ENCODE measurements at places on chromosomes 13 and 19.

GRCh38 chr19:58559275-58560006 is 1.0 kb upstream of the UBE2M start:
- peak; percentile 71 for DNase-seq

DNA sequence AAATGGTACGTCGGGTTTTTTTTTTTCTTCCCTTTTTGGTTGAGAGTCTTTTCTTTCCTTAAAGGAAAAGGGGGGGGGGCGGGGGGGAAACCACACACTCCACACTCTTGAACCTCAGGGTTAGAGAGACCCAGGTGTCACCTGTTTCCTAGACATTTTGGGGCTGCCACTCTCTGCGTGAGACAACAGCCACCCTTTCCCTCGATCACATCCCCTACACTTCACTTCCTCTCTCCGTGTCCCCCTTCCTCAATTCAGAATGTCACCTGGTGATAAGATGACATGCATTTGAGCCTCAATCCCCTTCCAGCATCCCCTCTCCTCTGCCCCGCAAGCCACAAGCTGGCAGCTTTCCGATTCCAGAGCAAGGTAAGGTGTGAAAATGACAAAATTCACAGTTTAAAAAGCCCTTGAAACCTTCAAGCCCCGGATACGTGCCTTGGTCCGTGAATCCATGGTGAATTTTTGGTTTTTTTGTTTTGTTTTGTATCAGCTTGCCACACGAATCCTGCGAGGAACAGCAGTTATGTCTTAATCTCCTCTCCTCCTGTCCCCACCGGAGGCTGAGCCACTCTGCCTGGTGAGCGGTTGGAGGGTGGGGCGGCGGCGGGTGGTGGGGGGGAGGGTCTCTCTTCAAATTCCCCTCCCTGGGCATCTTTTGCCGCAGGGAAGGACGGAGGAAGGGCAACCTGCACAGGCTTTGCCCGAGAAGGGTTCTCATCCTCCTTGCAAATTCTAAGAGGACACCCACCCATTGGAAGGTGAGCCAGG is 4.2 kb downstream of the PTPRS start:
- no peak for DNase-seq

DNA sequence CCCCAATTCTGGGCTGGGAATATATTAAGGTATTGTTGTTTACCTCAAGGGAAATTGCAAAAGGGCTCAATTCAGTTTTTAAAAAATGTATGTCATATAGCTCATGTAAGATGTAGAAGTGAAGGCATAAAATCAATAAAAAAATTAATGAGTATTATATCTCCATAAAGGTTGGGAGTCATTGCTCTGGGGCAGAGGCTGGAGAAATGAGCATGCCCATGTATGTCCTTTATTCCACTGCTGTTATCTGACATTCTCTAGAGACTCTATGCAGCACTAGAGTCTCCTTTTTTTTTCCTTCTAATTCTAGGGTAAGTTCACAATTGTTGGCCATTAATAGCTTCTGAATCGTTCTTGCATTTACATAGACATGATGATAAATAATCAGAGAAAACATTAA is 394.8 kb downstream of the KLF12 start:
- DNase-seq: no peak

GRCh38 chr19:18304458-18305310 is 18.2 kb downstream of the LSM4 start:
- DNase-seq: peak; percentile 59

GRCh38 chr13:60384911-60385310 is 12.1 kb upstream of the TDRD3 start:
- no peak for DNase-seq

DNA sequence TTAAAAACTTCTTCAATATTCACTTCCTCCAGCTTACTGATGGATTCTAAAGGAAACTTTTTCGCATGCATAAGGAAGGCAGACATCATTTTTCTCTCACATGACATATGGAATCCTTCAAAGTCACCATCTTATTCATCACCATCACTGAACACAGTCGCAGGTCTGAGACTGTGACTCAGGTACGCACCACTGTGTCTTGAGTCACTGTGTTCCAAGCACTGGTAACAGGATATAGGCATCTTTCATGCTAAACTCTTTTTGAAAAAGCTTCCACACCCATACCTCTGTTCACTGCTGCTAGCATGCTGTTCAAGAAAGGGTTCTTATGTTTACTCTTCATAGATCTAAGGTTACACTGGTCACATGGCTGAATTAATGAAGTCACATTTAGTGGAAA is 67.0 kb upstream of the SIAH3 start:
- DNase-seq: no peak

Measured in hematopoietic multipotent progenitor cell treated with erythropoietin and hydrocortisone succinate and interleukin-3 and kit ligand, for 17 days (in vitro differentiated cells).